ENCODE measurements at places on chromosomes 4 and X. TPM values are rescaled to one million over a fixed set of nuclear protein-coding genes. Genes with fewer than 3 reads are reported as not detected.

GRCh38 chr4:149095811-149096210 lies 653.6 kb upstream of the NR3C2 start:
- no peak for DNase-seq

- DNase-seq = no peak
Observed at GRCh38 chr4:96175871-96176270, 336.0 kb downstream of the PDHA2 start.

IL13RA2 gene
- 0.29 TPM for polyA plus RNA-seq

GRCh38 chr4:150573534-150573933 lies 8.4 kb upstream of the MAB21L2 start:
- DNase-seq = no peak

FUNDC1 gene
- polyA plus RNA-seq = 18.6 TPM

SH3TC1 gene
- 5.8 TPM for polyA plus RNA-seq

SCRG1 gene
- polyA plus RNA-seq = 0.08 TPM

DNA sequence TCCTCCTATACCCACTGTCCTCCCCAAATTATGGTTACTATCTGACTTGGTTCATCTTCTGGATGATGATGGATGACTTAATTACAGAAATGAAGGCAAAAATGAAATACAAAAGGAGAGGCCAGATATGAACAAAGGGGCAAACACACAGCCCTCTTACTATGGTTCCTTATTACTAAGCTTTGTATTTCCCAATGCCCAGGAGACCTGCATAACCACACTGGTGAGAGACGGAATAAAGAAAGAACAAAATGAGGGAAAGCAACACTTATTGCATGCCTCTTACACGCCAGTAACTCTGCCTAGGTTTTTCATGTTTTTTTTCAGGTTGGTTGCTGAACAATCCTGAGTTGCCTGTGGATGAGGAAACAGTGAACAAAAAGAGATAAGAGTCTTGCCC lies 120.5 kb downstream of the SLC10A7 start:
- DNase-seq = no peak

CT45A2 gene
- polyA plus RNA-seq = not detected

PRR27 gene
- not detected for polyA plus RNA-seq

HELT gene
- not detected for polyA plus RNA-seq

DNA sequence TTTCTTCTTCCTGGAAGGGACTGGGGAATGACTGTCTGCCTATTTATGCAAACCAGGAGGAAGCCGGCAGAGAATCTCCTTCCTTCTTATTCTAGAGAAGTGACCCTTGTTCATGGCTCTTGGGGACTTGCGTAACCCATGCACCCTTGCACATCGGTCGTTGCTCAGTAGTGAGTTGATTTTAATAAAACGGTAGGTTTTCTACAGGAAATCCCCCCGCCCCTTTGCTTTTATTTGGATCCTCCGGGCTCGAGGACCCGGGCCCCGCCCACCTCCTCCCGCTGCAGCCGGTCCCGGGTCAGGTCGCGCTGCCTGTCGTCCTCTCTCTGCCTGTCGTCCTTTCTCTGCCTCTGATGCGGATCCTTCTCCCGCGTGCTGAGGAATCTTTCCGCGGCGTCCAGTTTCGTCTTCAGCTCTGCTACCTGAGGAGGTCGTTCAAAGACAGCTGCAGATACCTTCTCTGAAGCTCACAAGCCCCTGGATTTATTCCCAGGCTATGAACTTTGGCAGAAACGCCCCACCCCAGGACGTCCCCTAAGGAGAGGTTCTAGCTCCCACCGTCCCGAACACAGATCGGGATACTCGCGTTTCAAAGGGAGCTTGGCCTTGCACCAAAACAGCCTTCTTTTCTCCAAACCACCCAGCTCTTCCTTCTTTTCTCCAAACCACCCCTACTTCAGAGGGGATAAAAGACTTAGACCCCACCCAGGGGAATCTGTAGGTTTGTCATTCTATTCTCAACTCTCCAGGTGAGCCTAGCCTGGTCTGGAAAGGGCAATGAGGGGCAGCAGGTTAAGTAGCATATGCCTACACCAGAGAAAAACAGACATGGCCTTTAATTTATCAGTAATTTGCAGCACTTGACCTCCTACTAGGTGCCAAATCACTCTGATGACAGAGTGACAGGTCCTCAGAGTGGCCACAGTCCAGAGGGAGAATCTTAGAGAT lies 7.0 kb downstream of the TNIP3 start:
- DNase-seq = no peak

DNA sequence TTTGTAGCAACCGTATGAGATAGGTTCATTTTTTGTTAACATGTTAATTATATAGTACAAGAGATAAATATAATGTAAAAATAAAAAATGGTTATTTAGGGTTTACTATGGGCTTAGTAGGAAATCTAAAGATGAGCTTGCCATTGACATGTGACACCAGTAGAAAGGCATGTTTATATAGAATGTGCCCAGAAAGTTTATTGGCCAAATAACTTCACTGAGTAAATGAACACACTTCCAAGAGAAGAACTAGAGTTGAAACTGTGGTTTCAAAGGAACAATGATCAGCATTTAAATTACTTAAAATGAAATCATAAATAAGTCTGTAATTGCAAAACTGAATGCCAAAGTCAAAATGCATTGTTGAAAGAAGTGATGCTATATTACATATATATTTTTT lies 503.3 kb downstream of the STPG2 start:
- no peak for DNase-seq

DNA sequence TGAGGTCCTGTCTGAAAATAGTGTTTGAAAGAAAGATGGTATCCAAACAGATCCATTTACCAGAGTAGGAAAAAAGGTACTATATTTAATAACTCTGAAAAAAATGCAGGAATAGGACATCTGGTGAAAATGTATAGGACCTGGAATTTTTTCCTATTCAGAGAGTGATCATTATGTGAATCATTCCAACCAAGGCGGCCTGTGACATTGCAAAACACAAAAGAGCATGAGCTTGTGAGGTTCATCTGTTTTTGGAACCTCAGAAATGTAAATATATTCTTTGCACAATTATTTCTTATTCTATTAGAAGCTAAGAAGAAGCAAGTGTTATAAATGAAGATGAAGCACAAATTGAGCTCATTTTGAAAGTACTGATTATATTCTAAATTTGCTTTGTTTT lies 2.0 kb downstream of the C4orf51 start:
- no peak for DNase-seq

DNA sequence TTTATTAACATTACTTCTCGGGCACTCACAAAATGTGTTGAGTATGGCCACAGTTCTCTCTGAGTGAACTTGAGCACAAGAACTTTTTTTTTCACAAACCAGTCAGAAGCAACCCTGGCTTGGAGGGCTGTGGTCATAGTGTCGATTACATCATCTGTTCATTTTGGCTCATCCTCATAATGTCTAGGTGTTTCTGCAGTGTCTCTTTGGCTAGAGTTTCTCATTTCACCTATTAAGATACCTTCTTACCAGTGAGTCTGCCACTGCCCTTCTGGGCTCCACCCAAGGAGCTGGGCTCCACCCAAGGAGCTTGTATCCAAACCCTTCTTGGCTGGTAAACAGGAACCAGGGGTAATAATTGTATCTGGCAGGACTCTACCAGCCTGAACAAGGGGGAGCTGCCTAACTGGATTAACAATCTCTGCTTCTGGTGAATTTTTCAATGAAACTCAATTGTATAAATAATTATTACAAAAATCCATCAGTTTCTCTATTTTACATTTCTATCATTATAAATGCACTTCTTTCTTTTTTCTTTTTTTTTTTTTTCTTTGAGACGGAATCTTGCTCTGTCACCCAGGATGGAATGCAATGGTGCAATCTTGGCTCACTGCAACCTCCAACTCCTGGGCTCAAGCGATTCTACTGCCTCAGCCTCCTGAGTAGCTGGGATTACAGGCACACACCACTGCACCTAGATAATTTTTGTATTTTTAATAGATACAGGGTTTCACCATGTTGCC lies 667.7 kb upstream of the SLIT2 start:
- DNase-seq = peak; percentile 14

PNMA5 gene
- not detected for polyA plus RNA-seq

- DNase-seq = no peak
Observed at GRCh38 chr4:5683566-5683965, 24.8 kb downstream of the EVC2 start.

THAP6 gene
- 6.5 TPM for polyA plus RNA-seq

DNA sequence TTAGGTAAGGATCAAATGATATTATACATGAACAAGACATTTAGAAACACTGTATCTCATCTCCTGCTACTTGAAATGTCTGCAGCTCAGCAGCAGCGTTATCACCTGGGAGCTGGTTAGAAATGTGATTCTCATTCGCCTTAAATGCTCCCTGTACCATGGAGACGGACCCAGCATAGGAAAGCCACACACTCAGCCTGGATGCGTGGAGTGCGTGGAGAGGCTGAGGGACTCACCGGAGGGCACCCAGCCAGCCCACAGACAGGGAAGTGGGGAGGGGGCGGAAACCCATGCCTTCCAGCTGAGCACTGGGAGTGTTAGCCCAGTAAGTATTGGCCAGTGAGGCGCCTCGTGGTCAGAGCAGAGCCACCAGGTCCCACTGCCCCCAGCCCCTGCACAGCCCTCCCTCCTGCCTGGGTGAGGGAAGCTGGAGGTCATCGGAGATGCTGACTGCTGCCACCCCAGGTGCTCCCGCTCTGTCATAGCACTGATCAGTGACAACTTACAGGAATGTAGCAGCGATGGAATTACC lies 15.2 kb downstream of the SUPT20HL1 start:
- DNase-seq = no peak

- no peak for DNase-seq
Observed at GRCh38 chr4:37365888-37366287, 121.3 kb downstream of the NWD2 start.

ARX gene
- polyA plus RNA-seq = not detected

PRRG3 gene
- polyA plus RNA-seq = 0.67 TPM

DNA sequence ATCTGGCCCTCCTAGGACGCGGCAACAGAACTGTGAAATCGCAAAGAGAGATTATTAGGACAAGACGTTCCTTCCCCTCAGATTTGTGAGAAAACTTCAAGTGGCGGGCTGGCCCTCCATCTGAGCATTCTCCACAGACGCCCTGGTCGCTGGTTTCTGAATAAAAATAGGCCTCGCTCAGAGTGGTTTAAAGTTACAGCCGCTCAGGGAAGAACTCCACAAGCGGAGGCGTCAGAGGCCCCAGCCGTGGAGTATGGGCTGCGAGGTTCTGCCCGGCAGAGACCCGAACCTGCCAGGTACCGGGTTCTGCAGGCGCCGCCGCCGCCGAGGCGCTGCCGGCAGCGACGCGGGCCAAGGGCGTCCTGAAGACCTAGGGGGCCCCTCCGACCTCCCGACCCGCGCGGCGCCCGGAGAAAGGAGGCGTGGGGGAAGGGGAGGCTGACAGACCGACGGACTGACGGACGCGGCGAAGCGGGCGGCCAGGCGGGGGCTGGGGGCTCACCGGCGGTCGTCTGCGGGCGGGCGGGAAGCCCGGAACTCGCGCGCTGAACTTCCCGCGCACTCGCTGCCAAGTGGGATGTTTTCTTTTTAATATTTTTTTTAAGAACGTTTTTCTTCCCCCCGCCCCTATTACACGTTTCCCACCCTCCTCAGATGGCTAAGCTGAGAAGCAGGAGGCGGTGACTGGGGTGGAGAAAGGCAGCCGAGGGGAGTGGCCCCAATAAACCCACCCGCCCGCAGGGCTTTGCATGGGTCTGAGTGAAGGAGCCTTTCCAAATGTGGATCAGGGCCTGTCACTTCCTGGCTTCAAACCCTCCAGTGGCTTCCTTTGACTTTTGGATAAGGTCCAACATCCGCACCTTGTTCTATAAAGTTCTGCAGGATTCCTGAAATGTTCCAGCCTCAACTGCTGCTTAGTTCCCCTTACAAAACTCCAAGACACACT lies at the start of gene PABPC4L:
Gene PABPC4L (minus strand): TSS at position 574 of the 946 bp plus-strand sequence. CDS start 770 bp downstream, outside the sequence.
- peak; percentile 70 for DNase-seq

DNA sequence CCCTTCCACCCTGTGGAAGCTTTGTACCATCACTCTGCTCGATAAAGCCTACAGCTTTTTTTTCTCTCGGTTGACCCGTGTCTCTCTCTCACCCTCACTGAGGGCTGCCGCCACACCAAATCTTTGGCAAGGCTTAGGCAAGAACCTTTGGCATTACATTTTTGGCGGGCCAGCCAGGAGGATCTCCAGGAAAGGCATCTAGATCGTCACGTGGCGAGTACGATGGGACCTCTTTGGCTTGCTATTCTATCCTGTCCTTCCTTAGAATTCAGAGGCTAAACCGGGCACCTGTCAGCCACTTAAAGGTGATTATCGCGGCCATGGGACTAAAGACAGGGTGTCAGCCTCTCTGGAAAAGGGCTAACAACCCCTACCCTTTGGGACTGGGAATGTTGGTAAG lies 96.2 kb downstream of the UGT2B28 start:
- no peak for DNase-seq

- DNase-seq = no peak
Observed at GRCh38 chr4:111930659-111931058, 214.6 kb upstream of the FAM241A start.

- no peak for DNase-seq
Observed at GRCh38 chr4:173273941-173274340, 60.2 kb downstream of the HMGB2 start.

- DNase-seq = no peak
Observed at GRCh38 chrX:9911487-9911886, 55.7 kb upstream of the CLDN34 start.

HMX1 gene
- not detected for polyA plus RNA-seq

- DNase-seq = no peak
Observed at GRCh38 chrX:44705817-44706551, 137.8 kb upstream of the DUSP21 start.

- no peak for DNase-seq
Observed at GRCh38 chr4:99357948-99358347, 5.4 kb upstream of the ADH1C start.

- no peak for DNase-seq
Observed at GRCh38 chrX:17922303-17922702, 61.2 kb upstream of the RAI2 start.

GRCh38 chr4:153242839-153243324 lies 38.6 kb downstream of the TRIM2 start:
- no peak for DNase-seq

DNA sequence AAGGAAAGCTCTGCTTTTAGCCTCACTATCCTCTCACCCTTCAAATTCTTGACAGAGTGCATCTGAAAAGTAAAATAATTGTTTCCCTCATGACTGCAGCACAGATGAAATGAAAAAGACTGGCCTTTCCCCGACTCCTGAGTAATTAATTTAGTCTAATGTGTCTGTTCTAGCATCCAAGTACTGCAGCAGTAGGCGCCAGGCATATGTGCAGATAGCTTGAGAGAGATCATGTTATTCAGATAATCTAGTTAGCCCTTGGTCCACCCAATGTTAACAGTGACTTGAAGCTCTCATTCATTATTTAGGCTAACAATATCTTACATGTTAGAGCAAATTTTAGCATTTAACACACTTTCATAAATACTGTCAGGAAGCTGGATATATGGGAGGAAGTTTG lies 54.0 kb downstream of the MAP9 start:
- no peak for DNase-seq
